ENCODE measurements at places on chromosomes 1 and 21. TPM values are rescaled to one million over a fixed set of nuclear protein-coding genes. Genes with fewer than 3 reads are reported as not detected.

Gene TSNAX
- polyA plus RNA-seq: 24.6 TPM

Gene CFAP45
- polyA plus RNA-seq: 0.29 TPM

Gene MPZ
- 1.2 TPM for polyA plus RNA-seq

Gene PLPPR5
- not detected for polyA plus RNA-seq

Gene NCF2
- polyA plus RNA-seq: 7.0 TPM

Gene DPM3
- polyA plus RNA-seq: 143 TPM

Gene MROH9
- polyA plus RNA-seq: not detected

Gene TIAM1
- 3.0 TPM for polyA plus RNA-seq

Gene KLHL21
- 12.0 TPM for polyA plus RNA-seq

Gene GBP6
- polyA plus RNA-seq: 0.60 TPM

Gene PRDM16
- 0.46 TPM for polyA plus RNA-seq

Gene AGT
- polyA plus RNA-seq: 1.6 TPM

Gene KCNJ9
- polyA plus RNA-seq: not detected

Gene PPCS
- polyA plus RNA-seq: 257 TPM

Gene PDPN
- 9.9 TPM for polyA plus RNA-seq

Gene TMEM201
- polyA plus RNA-seq: 0.23 TPM

Gene WDR64
- polyA plus RNA-seq: 0.09 TPM

Gene OR6N1
- polyA plus RNA-seq: not detected

Gene SPRR1B
- 0.19 TPM for polyA plus RNA-seq

Gene ATP1A4
- 0.22 TPM for polyA plus RNA-seq

Gene SVBP
- polyA plus RNA-seq: 36.1 TPM

Gene CHIA
- polyA plus RNA-seq: not detected

Gene PRAMEF14
- not detected for polyA plus RNA-seq

Gene IGSF3
- polyA plus RNA-seq: 2.5 TPM

Gene A3GALT2
- polyA plus RNA-seq: not detected

Gene TRAF5
- polyA plus RNA-seq: 20.8 TPM

Gene RGS13
- 2.6 TPM for polyA plus RNA-seq

Gene FCRL2
- polyA plus RNA-seq: 0.60 TPM

Gene TRABD2B
- not detected for polyA plus RNA-seq

Gene DCDC2B
- polyA plus RNA-seq: not detected

Gene MYOM3
- 3.1 TPM for polyA plus RNA-seq

Gene FAM43B
- not detected for polyA plus RNA-seq

Gene OR2T29
- polyA plus RNA-seq: not detected

Gene SLC9C2
- polyA plus RNA-seq: not detected

Gene RBM34
- 48.8 TPM for polyA plus RNA-seq

Gene SELP
- not detected for polyA plus RNA-seq

Gene TESK2
- 9.2 TPM for polyA plus RNA-seq

Gene SPATA1
- 0.44 TPM for polyA plus RNA-seq

Gene TRIM58
- polyA plus RNA-seq: 0.87 TPM

Gene MARK1
- 4.3 TPM for polyA plus RNA-seq

Gene TRIM46
- 0.92 TPM for polyA plus RNA-seq

Gene S100A12
- 23.4 TPM for polyA plus RNA-seq

Gene HFM1
- polyA plus RNA-seq: not detected

Gene KPNA6
- polyA plus RNA-seq: 6.0 TPM
